Pancreas (tissue), 10 donors: ENCODE measurements at places on chromosomes 2 and 18. TPM values are rescaled to one million over a fixed set of nuclear protein-coding genes. Genes with fewer than 3 reads are reported as not detected.
A peak's percentile ranks its signal among the peaks of the same experiment; 100 is the strongest.

DNA sequence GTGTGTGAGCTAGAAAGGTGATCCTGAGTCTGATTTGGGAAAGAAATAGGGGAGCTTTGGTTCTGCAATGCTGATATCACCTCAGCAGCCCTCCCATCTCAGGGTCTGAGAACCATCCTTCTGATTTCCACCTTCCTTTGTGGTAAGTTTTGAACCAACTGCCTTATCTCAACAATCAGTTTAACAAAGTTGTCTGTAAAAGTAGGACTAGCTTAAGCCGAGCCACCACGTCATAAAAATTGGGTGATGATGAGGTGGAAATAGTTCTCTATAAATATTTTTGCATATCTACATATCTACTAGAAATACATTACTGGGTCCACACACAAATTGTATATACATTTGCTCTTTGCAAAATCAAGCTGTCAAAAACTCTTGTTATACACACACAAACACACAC, 1.1 kb downstream of the SULT1C4 start:
- H3K4me1 ChIP-seq: no peaks in the 10 kb centered on the region
- DNase-seq: no peak
- no peaks in the 10 kb centered on the region for H3K27me3 ChIP-seq
- H3K36me3 ChIP-seq: no peaks in the 10 kb centered on the region
- no peak overlapping the region for H3K4me3 ChIP-seq

DNA sequence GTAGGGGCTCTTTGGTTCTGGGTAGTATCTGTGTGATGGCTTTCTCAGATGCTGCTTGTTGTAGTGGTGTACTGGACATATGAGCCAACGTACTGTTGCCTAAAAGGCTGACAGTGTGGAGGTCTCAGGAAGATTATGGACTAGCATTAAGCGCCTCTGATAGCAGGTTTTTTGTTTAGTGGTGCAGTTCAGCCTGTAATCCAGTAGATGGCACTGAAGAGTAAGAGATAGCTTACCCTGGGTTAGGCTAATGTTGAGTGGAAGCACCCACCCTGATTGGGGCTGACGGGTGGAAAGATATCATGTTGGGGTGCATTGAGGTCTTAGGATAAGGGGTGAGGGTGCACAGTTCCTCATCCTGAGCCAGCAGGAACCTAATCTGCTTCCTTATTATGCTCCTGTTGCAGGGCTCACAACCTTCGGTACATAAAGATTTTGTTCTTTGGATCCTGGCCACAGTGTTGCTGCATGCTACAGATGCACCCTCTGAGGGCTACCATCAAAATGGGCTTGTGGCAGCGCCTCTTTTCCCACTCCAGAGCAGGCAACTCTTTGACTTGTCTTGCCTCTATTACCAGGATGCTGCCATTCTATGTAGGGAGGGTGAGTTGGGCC, 79.6 kb downstream of the MSTN start:
- no peak overlapping the region for H3K4me3 ChIP-seq
- no peak for DNase-seq
- no peaks in the 10 kb centered on the region for H3K36me3 ChIP-seq
- no peaks in the 10 kb centered on the region for H3K27me3 ChIP-seq
- no peaks in the 10 kb centered on the region for H3K4me1 ChIP-seq

GRCh38 chr2:47905386-47906156, 727 bp downstream of the FBXO11 start:
- H3K36me3 ChIP-seq: no peaks in the 10 kb centered on the region
- no peaks in the 10 kb centered on the region for H3K27me3 ChIP-seq
- H3K4me3 ChIP-seq: peak overlapping the region; percentile 82
- H3K4me1 ChIP-seq: peaks cover 16% of the 10 kb centered on the region
- peak; percentile 55 for DNase-seq
- peak overlapping the region; percentile 98 for H3K27ac ChIP-seq

DNA sequence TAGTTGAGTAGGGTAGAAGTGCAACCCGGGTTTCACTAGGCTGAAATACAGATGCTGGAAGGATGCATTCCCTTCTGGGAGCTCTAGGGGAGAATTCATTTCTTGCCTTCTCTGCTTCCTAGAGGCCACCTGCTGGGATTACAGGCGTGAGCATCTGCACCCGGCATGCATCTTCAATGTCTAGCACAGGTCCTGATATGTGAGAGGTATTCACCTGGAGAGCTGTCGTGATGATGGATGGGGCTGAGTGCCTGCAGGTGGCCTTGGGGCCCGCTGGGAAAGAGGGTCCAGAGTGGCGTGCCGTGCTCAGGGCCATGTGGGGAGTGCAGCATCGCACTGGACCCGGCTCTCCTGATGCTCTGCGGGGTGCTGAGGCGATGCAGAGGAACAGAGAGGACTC, 6.6 kb upstream of the NTSR2 start:
- H3K27me3 ChIP-seq: no peaks in the 10 kb centered on the region
- no peak overlapping the region for H3K27ac ChIP-seq
- no peak for DNase-seq
- H3K4me1 ChIP-seq: peaks cover 9% of the 10 kb centered on the region
- H3K4me3 ChIP-seq: no peak overlapping the region

DNA sequence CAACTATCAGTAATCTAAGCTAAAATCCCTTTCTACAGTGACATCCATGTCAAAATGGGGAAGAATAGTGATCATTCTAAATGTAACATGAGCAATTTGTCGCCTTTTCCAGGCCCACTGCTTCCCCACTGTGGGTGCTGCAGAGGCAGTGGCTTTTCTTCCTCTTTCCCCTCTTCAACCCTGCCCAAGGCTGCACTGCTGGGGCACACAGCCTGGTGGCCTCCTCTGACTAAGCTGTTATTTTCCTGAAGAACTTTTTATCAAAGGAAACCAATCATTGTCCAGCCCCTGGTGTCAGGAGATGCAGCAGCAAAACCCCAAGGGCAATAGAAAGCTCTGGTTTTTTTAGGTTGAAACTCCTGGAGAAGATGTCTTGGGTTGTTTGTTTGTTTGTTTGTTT, 117.6 kb upstream of the KLF7 start:
- no peak overlapping the region for H3K4me3 ChIP-seq
- no peaks in the 10 kb centered on the region for H3K36me3 ChIP-seq

DNA sequence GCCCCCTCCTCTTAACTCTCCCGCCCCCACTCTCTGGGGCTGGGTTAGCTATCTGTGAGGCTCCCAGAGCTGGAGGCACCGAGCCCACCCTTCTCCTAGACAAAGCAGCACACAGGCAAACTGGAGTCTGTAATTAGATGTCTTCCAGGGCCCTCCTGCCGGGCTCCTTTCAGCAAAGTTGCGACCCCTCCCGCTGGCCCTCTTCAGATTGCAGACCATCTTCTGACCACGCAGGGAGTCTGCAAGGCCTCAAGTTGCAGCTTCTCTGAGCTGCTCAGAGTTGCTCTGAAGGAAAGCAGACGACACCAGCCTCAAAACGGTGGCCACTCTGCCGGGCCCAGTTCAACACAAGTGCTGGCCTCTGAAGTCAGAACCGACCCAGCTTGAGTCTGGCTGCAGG, 228.4 kb upstream of the COPS8 start:
- no peak overlapping the region for H3K27ac ChIP-seq
- no peaks in the 10 kb centered on the region for H3K27me3 ChIP-seq
- H3K4me3 ChIP-seq: no peak overlapping the region
- H3K4me1 ChIP-seq: peaks cover 5% of the 10 kb centered on the region

AFF3 gene
- 0.60 TPM for total RNA-seq

CDCA7 gene
- 0.76 TPM for total RNA-seq

UBE2E3 gene
- total RNA-seq: 30.9 TPM

DNA sequence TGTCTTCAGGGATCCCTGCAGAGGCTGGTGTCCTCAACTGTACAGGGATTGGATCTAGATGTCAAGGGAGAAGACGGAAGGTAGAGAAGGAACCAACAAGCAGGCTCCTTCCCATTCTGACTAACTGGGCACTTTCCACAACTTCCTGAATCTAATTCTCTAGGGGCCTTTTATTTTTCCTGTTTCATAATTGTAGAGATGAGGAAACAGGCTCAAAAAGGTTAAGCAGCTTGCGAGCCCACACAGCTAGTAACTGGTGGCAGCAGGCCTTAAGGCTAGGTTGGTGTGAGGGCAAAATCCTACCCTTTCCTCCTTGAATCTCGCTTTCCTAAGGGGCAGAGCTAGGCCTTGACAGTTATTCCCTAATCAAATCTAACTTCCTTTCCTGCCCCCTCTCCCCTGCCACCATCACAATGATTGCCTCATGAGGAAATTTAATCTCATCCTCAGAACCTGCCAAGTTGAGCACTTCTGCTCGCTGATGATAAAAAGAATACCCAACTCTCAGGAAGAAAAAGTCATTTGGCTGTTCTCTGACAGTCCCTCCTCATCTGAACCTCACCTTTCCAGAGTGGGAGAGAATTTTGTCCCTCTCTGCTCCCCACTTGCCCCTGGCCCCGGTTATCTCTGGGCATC, 35.7 kb upstream of the POLE4 start:
- H3K36me3 ChIP-seq: no peaks in the 10 kb centered on the region
- H3K27me3 ChIP-seq: no peaks in the 10 kb centered on the region
- no peak overlapping the region for H3K4me3 ChIP-seq
- DNase-seq: no peak
- no peaks in the 10 kb centered on the region for H3K4me1 ChIP-seq
- H3K27ac ChIP-seq: no peak overlapping the region

OXER1 gene
- 2.0 TPM for total RNA-seq

NMUR1 gene
- total RNA-seq: 0.38 TPM

DNA sequence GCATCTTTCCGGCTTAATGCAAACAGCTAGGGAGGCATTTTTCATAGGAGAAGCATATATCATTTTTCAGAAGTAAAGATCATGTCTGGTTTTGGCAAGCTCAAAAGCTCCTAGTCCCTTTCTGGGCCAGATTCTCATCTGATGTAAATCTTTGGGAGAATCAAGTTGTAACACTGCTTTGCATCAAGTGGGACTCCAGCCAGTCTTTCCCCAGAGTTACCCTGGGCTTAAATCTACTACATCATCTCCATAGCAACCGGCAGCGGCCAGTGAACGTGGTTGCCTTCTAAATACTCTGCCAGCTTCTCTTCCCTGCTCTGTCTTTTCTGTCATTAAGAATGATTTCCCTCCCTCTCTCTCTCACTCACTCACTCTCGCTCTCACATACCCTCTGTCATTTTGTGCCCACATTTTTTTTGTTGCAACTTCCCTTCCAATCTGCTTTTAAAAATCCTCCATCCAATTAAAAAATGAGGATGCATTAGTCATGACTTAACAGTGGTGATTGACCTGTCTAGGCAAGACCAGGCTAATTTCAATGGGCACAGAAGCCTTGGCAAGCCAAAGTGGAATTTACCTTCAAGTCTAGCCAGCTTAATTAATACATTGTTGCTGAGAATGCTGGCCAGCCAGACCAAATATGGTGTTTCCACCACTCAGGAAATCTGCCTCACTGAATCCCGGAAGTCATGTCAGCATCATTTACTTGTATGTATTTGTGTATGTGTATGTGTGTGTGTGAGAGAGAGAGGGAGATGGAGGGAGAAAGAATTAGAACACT, 93.0 kb downstream of the NRP2 start:
- H3K36me3 ChIP-seq: no peaks in the 10 kb centered on the region
- no peak overlapping the region for H3K27ac ChIP-seq
- no peak overlapping the region for H3K4me3 ChIP-seq
- no peaks in the 10 kb centered on the region for H3K27me3 ChIP-seq
- H3K4me1 ChIP-seq: no peaks in the 10 kb centered on the region
- DNase-seq: no peak

BMP10 gene
- not detected for total RNA-seq

LAPTM4A gene
- 120 TPM for total RNA-seq

RESP18 gene
- not detected for total RNA-seq

- H3K27ac ChIP-seq: peak overlapping the region; percentile 86
- H3K4me3 ChIP-seq: no peak overlapping the region
Observed at GRCh38 chr2:102112692-102113665, 29.6 kb upstream of the IL1R1 start.

DNA sequence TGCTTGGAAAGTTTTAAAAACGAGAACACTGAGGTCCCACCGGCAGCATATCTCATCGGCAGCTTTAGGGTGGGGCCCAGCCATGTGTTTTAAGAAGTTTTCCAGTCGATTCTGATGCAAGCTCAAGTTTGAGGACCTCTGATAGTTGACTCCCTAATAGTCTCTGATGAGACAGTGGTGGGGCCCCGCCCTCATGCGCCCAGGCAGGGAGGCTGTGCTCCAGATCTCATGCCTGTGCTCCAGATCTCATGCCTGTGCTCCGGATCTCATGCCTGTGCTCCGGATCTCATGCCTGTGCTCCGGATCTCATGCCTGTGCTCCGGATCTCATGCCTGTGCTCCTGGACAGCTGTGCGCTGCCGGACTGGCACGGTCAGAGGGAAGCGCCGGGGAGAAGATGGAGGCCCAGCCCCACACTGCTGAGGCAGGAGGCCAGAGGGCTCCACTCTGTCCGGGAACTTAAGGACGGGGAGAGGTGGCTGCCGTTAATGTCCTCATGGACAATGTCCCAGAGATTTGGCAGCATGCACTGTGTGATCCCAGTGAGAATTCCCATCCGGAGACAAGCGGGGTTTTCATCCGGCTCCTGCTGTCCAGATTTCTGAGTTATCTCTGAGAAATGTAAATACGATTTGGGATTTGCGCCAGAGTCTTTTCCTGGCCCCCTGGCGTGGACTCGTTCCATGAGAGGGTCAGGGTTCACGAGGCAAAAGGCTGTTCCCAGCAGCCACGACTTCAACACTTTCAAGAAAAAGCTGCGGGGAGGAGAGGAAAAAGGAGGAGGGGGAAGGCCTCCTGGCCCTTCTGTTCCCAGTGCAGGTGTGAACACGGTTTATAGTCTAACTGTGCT, 9.4 kb upstream of the COLEC11 start:
- no peaks in the 10 kb centered on the region for H3K27me3 ChIP-seq
- H3K36me3 ChIP-seq: no peaks in the 10 kb centered on the region
- H3K4me3 ChIP-seq: no peak overlapping the region
- DNase-seq: peak; percentile 32
- H3K27ac ChIP-seq: peak overlapping the region; percentile 12

DNA sequence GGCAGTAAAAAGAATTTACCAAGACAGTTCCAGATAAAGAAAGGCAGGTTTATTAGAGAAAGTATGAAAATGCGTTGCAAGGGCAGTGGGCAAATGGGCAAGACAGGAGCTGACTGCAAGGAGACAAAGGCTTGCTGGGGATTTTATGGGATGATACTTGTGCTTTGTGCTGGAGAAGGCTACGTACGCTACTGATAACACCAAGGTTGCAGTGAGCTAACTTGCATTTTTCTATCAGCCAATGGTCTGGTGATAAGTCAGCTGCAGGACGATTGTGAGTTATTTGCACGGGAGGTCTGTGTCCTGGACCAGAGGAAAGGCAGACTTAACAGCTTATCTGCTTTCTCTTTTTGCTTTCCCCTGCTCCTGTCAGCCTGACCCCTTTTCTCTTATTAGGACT, 116.5 kb downstream of the PMS1 start:
- H3K36me3 ChIP-seq: no peaks in the 10 kb centered on the region
- H3K27ac ChIP-seq: no peak overlapping the region
- H3K27me3 ChIP-seq: no peaks in the 10 kb centered on the region
- H3K4me3 ChIP-seq: no peak overlapping the region
- no peaks in the 10 kb centered on the region for H3K4me1 ChIP-seq
- DNase-seq: no peak

DNA sequence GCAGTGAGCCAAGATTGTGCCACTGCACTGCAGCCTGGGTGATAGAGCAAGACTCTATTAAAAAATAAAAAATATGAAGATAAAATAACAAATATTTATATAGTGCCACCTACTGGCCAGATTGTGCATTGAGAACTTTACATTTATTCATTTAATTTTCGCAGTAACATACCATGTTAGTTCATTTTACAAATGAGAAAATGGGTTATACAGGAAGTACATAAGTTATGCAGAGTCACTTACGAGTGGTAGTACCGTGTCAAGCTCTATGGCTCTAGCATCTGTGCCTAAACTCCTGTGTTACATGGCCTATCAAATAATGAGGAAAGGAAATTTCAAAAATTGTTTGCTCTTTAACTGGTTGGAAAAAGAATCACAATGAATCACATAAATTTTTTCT, 27.9 kb downstream of the RIF1 start:
- DNase-seq: no peak
- H3K27me3 ChIP-seq: no peaks in the 10 kb centered on the region
- peaks cover 56% of the 10 kb centered on the region for H3K36me3 ChIP-seq
- H3K27ac ChIP-seq: no peak overlapping the region
- no peaks in the 10 kb centered on the region for H3K4me1 ChIP-seq
